GM12878 (cell line): ENCODE measurements at places on chromosomes 5 and 9. TPM values are rescaled to one million over a fixed set of nuclear protein-coding genes. Genes with fewer than 3 reads are reported as not detected.

DNA sequence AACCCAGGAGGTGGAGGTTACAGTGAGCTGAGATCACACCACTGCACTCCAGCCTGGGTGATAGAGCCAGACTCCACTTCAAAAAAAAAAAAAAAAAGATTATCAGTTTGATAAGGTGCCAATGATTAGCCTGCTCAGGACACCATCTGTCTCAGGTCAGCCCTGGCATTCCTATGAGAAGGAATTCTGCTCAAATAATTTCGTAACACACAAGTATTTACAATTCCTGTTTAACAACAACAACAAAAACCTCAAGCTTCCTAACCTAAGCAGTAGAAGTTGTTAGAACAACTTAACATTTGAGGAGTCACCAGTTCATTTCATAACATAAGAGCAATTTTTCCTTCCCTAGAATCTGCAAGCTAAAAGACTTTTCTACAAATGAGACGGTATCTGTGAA is 85.0 kb downstream of the LHFPL2 start:
- H3K27me3 ChIP-seq: no peaks in the 10 kb centered on the region
- H3K36me3 ChIP-seq: peaks cover 2% of the 10 kb centered on the region
- no peak overlapping the region for H3K27ac ChIP-seq
- no peak overlapping the region for H3K4me3 ChIP-seq
- H3K4me1 ChIP-seq: peaks cover 12% of the 10 kb centered on the region
- no peak for DNase-seq

GRCh38 chr9:122261469-122261881 is 3.2 kb downstream of the RBM18 start:
- H3K27me3 ChIP-seq: no peaks in the 10 kb centered on the region
- H3K4me3 ChIP-seq: no peak overlapping the region
- no peak for DNase-seq

DNA sequence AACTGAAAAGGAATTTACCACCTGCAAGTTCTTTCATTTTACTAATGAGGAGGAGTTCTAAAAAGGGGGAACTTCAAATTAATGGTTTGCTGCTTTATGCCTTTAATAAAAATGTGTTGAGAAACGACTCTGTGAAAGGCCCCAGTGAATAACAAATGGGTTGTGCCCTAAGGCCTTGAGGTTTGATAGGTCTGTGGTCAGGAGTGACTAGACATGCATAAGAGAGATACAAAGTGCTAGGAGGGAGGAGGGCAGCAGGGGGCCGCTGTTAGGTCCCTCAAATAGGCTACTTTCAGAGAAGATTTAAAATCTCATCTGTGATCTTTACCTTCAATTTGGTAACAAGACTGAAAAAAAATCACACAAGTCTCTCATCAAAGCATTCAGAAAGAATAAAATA is 58.3 kb downstream of the FAM81B start:
- no peak for DNase-seq
- no peaks in the 10 kb centered on the region for H3K36me3 ChIP-seq
- H3K4me1 ChIP-seq: no peaks in the 10 kb centered on the region
- no peaks in the 10 kb centered on the region for H3K27me3 ChIP-seq
- no peak overlapping the region for H3K27ac ChIP-seq
- H3K4me3 ChIP-seq: no peak overlapping the region

Gene XPA
- 10.4 and 10.8 TPM in 2 replicates for total RNA-seq

DNA sequence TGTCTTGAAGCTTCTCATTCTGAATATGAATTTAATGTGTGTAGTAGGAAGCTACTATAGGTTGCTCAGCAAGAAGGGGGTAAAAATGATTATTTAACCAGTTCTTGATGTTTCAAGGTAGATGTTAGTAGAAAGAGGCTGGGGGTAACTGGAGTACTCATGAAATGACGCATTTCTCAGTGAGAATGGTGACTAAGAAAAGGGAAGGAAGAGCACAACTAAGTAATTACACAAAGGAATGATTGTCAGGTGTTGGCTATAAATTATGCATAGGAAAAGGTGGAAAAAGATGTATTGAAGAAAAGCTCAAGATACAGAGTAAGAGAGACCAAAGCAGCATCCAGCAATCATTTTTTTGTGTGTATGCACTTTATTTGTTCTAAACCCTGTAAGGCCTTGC is 1.4 kb upstream of the PSIP1 start:
- no peaks in the 10 kb centered on the region for H3K27me3 ChIP-seq
- no peak for DNase-seq
- peak overlapping the region; percentile 33; the same call in 1 of the 2 replicates for H3K4me3 ChIP-seq
- H3K27ac ChIP-seq: peak overlapping the region; percentile 99

Gene PRR7
- total RNA-seq: 15.7 and 15.9 TPM in 2 replicates

- H3K36me3 ChIP-seq: no peaks in the 10 kb centered on the region
- no peak overlapping the region for H3K4me3 ChIP-seq
- H3K4me1 ChIP-seq: no peaks in the 10 kb centered on the region
Observed at GRCh38 chr5:172816925-172817562, 17.0 kb upstream of the ERGIC1 start.

Gene DOCK2
- 179 and 192 TPM in 2 replicates for total RNA-seq

GRCh38 chr9:105341434-105342146 is 97.1 kb downstream of the SLC44A1 start:
- DNase-seq: no peak
- no peaks in the 10 kb centered on the region for H3K27me3 ChIP-seq
- peaks cover 7% of the 10 kb centered on the region; the same call in 1 of the 2 replicates for H3K4me1 ChIP-seq
- no peaks in the 10 kb centered on the region for H3K36me3 ChIP-seq

Gene ANKRD55
- total RNA-seq: not detected in 2 replicates

- no peak overlapping the region for H3K27ac ChIP-seq
- no peak overlapping the region for H3K4me3 ChIP-seq
- no peaks in the 10 kb centered on the region for H3K27me3 ChIP-seq
Observed at GRCh38 chr9:89798547-89799120, 193.8 kb downstream of the GADD45G start.

DNA sequence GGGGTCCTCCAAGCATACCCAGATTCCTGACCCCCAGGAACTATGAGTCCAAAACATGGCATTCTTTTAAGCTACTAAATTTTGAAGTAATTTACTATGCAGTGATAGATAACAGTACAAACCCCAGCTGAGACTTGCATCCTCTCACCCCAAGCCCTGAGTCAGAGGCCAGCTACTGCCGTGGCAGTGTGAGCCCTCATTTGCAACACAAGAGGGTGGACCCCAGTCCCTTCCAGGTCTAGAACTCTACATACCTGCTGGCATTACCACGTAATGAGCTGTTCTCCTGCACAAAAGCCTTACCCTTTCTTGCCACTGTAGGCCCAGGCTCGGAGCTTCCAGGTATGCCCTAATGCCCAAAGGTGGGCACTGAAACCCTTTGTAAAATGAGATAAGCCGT is 108.6 kb upstream of the ERCC6L2 start:
- DNase-seq: no peak
- H3K27me3 ChIP-seq: peaks cover 6% of the 10 kb centered on the region; the same call in 1 of the 2 replicates
- no peak overlapping the region for H3K27ac ChIP-seq

GRCh38 chr9:133778336-133779013 is 40.3 kb upstream of the SARDH start:
- H3K27ac ChIP-seq: no peak overlapping the region
- peaks cover 9% of the 10 kb centered on the region; the same call in 1 of the 2 replicates for H3K36me3 ChIP-seq
- H3K4me1 ChIP-seq: no peaks in the 10 kb centered on the region
- H3K27me3 ChIP-seq: no peaks in the 10 kb centered on the region

DNA sequence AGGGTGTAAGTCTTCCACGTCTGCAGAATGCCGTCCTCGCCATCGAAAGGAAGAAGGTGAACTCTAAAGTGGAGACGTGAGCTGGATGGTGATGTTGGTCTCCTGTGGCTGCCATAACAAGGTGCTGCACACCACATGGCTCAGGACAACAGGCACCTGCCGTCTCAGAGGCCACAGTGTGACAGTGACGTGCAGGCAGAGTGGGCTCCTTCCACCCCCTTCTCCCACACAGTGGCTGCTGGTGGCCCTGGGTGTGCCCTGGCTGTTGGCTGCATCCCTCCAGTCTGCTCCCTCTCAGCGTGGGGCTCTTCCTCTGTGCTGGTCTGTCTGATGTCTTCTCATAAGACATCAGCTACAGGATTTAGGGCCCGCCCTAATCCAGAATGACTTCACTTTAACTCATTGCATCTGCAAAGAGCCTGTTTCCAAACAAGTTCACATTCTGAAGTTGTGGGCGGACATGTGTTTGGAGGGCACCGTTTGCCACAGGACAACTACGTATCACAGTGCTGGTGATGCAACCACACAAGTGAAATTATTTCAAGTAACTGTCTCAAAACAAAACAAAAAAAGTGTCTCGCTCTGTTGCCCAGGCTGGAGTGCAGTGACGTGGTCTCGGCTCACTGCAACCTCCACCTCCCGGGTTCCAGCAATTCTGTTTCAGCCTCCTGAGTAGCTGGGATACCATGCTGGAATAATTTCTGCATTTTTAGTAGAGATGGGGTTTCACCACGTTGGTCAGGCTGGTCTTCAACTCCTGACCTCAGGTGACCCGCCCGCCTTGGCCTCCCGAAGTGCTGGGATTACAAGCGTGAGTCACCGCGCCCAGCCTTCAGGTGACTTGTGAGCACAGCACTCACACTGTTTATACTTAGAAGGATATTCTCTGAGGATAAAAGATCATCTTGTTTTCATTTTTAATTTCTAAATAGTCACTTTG is 31.2 kb upstream of the CLPTM1L start:
- H3K4me3 ChIP-seq: no peak overlapping the region
- no peak for DNase-seq

DNA sequence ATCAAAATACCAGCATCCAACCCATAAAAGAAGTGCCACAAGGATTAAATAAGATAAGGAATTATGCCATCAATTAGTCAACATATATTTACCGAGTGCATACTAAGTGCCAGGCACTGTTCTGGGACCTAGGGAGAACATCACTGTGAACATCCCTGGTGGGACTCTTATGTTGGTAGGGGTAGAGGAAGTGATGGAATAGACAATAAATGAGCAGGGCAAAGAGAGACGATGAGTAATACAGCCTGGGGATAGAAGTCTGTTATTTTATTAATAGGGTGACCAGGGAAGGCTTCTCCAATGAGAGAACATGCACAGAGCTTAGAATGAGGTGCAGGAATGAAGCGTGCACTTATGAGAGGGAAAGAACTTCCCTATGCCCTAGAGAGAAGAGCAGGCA is 47.4 kb upstream of the VLDLR start:
- H3K27ac ChIP-seq: no peak overlapping the region
- no peaks in the 10 kb centered on the region for H3K27me3 ChIP-seq
- no peaks in the 10 kb centered on the region for H3K4me1 ChIP-seq
- H3K36me3 ChIP-seq: no peaks in the 10 kb centered on the region

Gene PCDHGA11
- total RNA-seq: 3.4 TPM in 2 replicates

DNA sequence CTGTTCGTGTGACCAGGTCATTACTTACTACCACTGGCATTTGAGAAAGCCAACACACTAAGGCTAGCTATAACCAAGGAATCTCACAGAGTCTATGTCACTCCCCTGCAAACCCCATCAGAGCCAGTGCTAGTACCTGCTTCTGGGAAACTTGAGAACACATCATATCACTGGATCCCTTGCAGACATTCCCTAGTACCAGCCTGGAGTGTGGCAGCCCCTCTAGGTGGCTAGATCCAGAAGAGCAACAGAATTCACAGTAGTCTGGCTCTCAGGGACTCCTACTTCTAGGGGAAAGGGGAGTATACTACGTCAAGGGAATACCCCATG is 73.8 kb upstream of the RUSC2 start:
- H3K4me3 ChIP-seq: no peak overlapping the region
- H3K27ac ChIP-seq: no peak overlapping the region
- H3K36me3 ChIP-seq: no peaks in the 10 kb centered on the region
- H3K4me1 ChIP-seq: no peaks in the 10 kb centered on the region
- no peak for DNase-seq

DNA sequence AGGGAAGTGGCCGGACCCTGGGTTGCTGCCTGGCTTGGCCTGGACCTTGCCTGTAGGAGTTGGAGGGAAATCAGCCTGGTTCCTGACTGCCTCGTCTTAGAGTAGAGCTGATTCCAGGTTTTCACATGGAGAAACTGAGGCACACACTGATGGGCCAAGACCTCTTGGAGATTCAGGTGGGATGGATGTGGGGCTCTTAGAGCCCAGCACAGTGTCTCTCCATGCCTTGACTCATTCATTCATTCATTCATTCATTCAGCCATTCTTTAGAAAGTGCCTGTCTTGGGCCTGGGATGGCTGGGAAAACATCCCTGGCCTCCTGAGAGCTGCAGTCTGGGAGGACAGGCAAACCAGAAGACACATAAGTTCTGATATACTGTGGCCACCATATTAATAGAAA is 2.2 kb downstream of the LRRC8A start:
- DNase-seq: no peak
- peaks cover 6% of the 10 kb centered on the region; the same call in 1 of the 2 replicates for H3K36me3 ChIP-seq

GRCh38 chr9:90568667-90569066 is 74.0 kb downstream of the DIRAS2 start:
- H3K27ac ChIP-seq: no peak overlapping the region
- no peak for DNase-seq
- no peak overlapping the region for H3K4me3 ChIP-seq
- no peaks in the 10 kb centered on the region for H3K36me3 ChIP-seq
- no peaks in the 10 kb centered on the region for H3K27me3 ChIP-seq

Gene ACTL7A
- not detected in 2 replicates for total RNA-seq

DNA sequence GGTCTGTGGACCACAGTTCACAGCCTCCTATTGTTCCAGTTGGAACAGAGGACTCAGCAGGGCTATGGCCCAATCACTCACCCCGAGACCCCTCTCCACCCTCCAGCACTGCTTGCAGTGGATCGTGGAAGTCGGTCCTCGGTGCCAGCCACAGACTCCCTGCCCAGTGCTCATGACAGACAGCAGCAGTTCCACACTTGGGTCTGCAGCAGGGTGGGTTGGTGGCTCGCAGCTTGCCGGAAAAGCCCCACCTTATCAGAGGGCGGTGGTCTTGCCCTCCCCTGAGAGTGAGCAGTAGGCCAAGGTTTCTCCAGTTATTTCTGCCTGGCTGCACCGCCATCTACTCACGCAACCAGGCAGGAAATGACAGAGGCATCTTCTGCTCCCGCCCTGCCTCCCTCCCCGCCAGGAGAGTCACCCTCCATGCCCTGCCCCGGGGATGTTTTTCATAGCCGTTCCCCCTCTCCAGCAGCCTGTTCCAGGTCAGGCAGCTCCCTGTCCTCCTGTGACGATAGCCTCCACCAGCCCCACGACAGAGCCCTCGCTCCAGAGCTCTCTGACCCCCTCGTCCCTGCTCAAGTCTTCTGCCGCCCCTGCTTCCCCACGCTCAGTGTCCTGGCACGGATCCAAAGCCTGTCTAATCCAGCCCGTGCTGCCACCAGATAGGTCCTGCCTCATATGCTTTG is 34.5 kb downstream of the UNC5A start:
- H3K4me1 ChIP-seq: no peaks in the 10 kb centered on the region
- no peaks in the 10 kb centered on the region for H3K27me3 ChIP-seq
- DNase-seq: no peak
- no peak overlapping the region for H3K27ac ChIP-seq
- H3K36me3 ChIP-seq: no peaks in the 10 kb centered on the region
- H3K4me3 ChIP-seq: no peak overlapping the region

Gene UBE2QL1
- total RNA-seq: 0.05 TPM in 1 of 2 replicates, not detected in the other

DNA sequence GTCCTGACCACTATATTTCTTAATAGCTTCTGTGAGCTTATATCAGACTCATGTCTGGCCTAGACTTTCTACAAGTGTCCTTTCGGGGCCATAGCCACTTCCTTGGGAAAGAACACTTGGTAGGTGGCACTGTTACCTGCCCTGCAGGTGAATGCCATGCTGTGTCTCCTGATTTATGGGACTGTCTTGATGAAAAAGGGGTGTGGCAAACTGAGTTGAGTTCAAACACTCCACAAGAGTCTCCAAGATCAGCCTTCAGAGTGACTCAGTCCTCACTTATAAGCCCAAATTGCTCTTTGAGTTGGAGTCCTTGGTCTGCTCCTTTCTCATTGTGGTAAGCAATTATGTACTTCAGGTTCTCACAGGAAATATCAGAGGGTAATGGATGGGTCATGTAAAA is 9.9 kb upstream of the ANKHD1 start:
- no peaks in the 10 kb centered on the region for H3K36me3 ChIP-seq
- H3K27ac ChIP-seq: no peak overlapping the region
- no peaks in the 10 kb centered on the region for H3K27me3 ChIP-seq
- no peaks in the 10 kb centered on the region for H3K4me1 ChIP-seq
